ENCODE measurements at places on chromosomes 16 and 17.

DNA sequence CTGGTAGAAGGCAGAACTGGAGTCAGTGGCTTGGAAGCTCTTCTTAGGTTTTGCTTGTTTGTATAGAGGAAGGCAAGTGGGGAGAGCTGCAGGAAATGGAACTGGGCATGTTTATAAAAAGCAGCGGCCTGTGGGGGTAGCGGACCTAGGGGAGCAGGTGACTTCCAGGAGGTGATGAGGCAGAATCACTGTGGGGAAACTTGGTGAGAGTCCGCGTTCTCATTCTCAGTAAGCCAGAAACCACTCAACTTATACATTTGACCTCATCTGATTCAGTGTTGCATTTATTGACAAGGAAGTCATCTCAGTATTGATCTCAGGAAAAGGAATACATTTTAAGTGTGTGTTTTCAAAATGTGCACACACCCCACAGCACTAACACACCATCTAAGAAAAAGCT lies 299.8 kb downstream of the CNTNAP4 start:
- no peak for DNase-seq

GRCh38 chr16:52553322-52553721 lies 6.4 kb upstream of the TOX3 start:
- DNase-seq, result no peak

DNA sequence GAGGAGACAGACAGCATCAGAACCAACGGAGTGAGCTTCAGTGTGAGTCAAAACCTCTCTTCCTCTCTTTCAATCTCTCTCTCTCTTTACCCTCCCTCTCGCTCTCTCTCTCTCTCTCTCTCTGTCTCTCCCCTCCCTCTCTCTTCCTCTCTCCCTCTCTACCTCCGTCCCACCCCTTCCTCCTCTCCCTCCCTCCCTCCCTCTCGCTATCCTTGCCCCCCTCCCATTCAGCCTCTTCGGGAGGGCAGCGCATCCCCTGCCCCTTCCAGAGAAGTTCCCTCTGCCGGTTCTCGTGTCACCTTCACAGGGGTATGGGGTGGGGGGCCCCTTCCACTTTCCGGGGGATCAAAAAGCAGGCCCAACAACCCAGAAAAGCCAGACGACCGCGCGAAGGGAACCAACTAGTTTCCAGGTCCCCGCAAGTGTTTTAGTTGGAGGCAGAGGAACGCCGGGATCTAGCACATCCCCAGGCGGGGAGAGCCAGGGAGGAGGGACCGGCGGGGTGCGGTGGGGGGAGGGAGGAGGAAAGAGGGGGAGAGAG lies 28.9 kb upstream of the RBFOX1 start:
- no peak for DNase-seq

DNA sequence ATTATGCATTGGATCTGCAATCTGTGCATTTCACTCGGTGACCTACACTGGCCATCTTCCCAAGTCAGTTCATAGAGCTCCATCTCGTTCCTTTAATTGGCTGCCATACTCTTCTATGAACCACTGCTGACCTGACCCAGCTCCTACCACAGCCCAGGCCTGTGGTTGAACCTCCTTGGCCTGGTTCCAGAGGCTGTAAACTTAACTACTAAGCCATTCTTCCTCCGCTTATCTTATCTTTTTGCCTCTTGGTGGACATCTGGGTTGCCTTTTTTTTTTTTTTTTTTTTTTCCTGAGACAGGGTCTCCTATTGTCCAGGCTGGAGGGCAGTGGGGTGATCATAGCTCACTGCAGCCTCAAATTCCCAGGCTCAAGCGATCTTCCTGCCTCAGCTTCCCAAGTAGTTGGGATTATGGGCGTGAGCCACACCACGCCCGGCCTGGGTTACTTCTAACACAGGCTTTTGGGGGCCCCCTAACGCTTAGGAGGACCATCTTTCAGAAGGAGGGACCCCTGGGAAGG lies 18.3 kb downstream of the COQ7 start:
- DNase-seq, result no peak

- DNase-seq, result no peak
Measured at GRCh38 chr17:42378959-42379594, 9.2 kb downstream of the STAT3 start.

DNA sequence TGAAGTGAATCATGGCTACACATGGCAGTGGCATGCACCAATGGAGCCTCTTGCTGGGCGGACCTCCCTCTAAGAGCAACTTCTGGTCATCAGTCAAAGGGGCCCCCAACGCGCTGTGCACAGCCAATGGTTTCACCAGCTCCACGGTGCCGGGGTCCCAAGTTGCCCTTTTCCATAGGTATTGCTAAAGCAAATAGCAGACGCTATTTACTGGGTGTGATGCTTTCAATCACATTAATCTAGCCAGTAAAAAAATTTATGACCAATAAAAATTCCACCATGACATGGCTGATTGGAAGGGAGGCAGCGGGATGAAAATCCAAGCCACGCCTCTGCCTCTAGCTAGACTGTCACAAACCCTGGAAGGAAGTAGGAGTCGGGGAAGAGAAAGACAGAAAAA lies 680.3 kb upstream of the SOX9 start:
- no peak for DNase-seq

GRCh38 chr17:13981881-13982280 lies 87.4 kb upstream of the COX10 start:
- DNase-seq, result no peak

DNA sequence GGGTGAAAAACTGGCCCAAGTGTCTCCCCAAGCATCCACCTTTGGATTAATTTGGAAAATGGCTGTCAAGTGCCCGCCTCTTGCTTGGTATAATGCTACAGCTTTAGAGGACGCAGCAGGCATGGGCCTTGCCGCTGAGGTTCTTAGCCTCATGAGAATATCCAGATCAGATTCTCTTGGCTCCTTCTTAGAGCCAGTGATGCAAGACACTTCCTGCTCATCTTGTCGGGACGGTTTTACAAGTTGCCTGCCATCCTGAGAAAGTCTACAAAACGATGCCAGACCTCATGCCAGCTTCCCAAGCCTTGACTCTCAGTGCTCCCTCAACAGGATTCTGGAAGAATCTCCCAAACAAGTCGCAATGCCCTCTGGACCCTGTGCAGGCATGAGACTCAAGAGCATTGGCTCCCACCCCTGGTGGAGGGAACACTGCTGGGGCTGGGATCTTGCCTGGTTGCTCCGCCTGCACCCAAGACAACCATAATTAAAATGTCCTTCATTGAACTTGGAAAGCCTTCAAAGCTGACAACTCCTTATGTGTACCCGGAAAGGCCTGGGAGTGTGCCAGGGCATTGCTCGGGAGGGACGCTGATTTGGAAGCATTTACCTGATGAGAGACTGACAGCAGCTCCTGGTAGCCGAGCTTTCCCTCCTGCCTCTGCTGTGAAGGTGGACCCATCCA lies 25.8 kb upstream of the STH start:
- no peak for DNase-seq

GRCh38 chr17:57946798-57947358 lies 8.3 kb downstream of the CUEDC1 start:
- no peak for DNase-seq

- DNase-seq, result no peak
Measured at GRCh38 chr17:69594641-69595040, 180.1 kb downstream of the MAP2K6 start.

DNA sequence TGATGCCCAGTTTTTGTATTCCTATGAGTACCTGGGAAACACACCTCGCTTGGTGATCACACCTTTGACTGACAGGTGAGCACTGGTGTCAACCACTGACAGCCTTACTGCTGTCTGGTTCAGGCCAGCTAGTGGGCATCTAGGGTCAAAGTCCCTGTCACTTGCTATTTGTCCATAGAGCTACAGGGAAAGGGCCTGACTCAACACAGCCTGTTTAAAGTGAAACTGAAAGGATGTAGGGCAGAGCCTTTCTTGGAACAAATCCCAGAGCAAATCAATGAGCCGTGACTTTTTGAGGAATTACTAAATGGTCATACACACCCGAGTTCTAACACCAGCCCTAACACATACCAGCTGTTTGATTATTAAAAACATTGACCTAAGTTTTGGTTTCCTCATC lies 106.8 kb downstream of the DNAH9 start:
- DNase-seq, result no peak

- no peak for DNase-seq
Measured at GRCh38 chr17:975371-975915, 4.1 kb downstream of the NXN start.

DNA sequence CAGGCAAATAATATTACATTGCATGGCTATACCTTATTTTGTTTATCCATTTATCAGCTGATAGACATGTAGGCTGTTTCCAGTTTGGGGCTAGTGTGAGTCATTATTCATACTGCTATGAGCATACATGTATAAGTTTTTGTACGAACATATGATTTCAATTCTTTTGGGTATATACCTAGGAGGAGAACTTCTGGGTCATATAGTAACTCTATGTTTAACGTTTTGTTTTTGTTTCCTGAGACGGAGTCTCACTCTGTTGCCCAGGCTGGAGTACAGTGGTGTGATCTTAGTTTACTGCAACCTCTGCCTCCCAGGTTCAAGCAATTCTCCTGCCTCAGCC lies 2.4 kb upstream of the ITGAL start:
- DNase-seq, result no peak

DNA sequence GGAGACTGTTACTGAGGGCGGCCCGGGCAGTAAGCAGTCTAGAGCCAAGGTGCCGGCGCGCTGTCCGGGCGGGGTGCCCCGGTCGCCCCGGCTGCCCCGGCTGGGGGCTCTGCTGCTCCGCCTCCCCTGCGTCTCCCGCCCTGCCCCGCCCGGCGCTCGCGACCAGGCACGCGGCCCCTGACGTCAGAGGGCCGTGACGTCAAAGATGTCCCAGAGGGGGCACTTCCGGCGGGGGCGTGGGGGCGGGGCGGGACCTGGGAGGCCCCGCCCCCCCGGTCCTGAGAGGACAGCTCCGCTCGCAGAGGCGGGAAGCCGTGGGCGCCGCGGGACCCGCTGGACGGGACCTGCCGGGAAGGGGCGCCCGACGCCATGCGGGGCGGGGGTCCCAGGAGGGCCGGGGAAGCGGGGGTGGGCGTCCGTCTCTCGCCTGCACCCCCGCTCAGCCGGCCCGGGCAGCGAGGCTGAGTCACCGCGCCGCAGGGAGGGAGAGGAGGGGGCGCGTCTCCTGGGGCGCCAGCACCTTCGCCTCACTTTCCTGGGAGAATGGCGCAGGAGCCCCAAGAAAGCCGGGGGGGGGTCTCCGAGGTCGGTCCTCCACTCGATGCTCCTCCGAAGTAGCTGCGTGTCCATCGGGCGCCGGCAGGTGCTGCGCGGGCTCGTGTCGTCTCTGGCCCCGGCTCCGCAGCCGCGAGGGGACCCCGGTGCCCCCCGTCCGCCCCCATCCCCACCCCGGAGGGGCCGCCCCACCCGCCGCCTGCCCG lies 4.4 kb upstream of the HIC1 start:
- DNase-seq, result peak; percentile 70
